ENCODE measurements at places on chromosomes 4 and X.

DNA sequence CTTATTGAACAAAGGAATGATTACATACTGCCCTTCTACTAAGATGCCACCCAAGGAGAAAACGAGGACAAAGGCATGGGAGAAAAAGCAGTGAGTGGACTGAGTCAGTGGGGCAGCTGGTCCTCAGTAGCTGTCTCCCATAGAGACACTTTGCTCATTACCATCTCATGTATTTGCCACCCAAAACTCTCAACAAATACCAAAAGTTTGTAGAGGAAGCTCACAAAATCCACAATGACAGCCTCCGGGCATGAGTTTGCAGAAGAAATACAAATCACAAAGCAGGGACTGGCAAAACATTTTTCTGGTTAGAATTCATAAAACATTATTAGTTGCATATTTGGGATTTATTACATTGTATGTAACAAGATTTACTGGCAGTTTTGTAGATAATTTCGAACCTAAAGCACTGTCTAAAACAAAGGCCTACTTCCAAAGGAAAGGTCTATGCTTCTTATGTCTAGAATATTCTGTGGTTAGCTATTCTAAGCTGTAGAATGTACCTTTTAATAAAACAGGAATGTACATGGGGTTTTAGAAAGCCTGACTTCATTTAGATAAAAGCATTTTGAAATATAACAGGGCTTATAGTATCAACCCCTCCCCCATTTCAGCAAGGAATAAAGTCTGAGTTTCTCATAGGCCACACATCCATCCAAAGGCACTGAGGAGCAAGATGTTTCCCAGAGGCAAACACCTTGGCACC lies 17.7 kb downstream of the PCDH18 start:
- no peak for DNase-seq

DNA sequence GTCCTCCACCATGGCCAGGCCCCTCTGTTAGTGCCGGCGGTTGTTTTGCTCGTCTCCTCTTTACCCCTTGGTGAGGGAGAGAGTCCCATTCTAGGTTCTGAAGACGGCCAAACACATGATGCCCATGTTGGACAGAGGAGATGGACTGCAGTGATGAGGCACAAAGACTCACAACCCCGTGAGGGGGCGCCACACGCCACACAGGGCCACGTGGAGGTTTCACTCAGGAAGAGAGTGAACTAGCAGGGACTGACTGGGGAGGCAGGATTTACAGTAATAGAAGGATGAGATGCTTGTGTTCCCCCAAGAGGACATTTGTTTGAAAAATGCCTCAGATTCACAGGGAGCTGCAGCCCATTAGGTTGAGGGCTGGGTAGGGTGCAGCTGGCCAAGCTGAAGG lies 655.3 kb upstream of the FRG1 start:
- no peak for DNase-seq

DNA sequence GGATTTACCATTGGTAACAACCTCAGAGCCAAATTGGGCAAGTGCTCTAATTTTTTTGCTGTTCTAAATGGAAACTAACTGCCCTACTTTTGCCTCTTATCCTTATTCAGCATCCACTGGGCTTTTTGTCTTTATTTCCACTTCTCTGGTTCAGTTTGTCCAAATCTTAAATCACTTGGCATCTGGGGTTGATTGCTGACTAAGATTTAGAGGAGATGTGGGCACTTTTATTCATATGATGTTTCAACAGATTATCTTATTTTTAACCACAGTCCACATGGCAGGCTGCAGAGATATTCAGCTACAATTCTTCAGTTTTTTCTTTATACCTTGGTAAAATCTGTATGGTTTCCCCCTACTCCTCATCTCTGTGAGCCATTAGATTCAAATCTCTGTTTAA lies 1161.4 kb upstream of the PCDH7 start:
- no peak for DNase-seq

DNA sequence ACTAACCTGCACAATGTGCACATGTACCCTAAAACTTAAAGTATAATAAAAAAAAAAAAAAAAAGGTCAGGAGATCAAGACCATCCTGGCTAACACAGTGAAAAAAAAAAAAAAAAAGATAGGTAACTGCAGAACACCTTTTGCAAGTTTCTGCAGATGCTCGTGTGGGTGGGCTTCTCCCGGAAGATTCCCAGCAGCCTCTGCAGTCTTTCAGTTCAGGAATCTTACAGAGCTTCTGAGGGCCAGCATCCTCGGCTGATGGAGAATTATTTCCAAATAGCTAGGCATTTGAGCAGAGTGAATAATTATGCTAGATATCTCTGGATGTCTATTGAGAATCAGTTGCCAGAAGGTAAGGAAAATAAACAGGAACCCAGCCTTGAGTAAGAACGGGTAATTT lies 300.7 kb downstream of the DCTD start:
- DNase-seq = no peak

Measured in WERI-Rb-1 (cell line).